AG08396 (cell line): ENCODE measurements at places on chromosomes 1 and 21.

- no peak for DNase-seq
Observed at GRCh38 chr1:231663211-231663792, 36.7 kb downstream of the DISC1 start.

DNA sequence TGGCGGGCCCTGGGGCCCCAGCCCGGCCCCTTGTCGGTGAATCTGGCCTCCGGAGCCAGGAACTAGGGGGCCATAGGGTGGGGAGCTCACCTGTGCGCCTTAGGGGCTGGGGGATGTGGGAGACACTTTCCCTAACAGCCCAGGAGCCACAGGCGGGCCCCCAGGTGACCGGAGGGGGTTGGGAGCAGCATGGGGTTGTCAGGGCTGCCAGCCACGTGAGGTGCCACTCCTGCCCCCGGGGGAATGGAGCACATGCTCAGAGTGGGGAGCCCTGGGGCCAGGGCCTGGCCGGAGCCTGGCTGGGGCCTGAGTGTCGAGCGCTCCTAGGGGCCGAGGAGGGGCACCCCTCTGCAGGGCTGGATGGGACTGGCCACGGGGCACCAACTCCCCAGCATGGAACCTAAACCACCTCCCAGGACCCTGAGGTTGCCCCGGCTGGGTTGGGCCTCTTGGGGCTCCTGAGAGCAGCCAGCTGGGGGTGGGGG is 19.9 kb downstream of the PRXL2B start:
- no peak for DNase-seq

GRCh38 chr1:194600716-194601115 is 1414.3 kb upstream of the B3GALT2 start:
- DNase-seq, result no peak

DNA sequence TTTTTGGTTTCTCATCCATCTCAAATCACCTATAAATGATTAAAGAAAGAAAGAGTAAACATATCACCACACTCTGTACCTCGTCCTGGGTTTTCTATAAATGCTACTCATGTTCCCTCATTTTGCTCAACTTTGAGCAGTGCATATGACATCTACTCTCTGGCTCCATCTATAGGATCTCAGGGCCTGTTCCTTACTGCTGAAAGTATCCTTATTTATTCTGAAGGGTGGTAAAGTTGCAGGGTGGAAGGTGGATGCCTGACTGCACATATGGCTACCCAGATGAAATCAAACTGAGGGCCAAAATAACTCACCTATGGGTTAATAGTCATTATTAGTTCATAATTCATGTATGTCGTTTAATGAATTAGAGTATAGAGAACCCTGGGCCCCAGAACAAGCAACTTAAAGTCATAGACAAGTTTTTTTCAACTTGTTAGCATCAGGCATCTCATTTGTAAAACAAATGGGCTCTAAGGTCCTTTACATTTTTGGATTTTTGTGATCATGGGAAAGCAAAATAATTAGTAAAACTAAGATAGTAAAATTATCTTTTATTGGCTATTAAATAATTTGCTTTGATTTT is 46.5 kb downstream of the NCF2 start:
- peak; percentile 48 for DNase-seq

- DNase-seq, result no peak
Observed at GRCh38 chr1:228316589-228317387, 89.8 kb downstream of the TRIM11 start.

DNA sequence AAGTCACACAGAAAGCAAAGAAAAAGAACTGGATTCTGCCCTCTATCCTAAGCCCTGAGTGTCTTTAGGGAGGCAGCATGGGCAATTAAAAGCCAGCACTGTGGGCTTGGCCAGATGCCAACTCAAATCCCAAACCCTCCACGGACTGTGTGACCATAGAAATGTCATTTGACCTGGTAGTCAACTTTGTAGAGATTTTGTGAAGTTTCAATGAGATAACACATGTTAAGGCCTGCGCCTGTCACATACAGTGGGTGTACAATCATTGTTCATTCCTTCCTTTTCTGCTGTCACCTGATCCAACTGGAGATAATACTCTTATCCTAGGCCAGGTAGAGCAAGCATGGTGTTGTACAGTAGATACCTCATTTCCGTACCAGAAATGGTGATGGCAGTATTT is 54.2 kb downstream of the TMEM53 start:
- DNase-seq, result no peak

DNA sequence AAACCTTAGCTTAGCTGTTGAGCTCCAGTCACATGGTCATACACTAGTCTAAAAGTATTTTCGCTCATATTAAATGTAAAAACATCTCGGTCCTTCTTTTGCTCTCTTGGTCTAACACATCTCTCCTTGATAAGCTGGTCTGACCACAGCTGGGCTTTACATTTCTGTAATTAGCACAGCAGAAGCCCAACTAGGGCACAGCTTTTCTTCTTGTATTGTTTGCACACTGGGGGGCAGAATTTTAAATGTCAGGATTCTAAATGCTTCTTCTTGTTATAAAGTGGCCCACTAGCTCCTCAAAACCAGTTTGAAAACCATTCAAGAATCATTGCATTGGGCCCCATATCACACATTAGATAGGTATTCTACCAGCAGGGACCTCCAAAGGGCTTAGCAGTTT is 289.1 kb upstream of the PKN2 start:
- no peak for DNase-seq

DNA sequence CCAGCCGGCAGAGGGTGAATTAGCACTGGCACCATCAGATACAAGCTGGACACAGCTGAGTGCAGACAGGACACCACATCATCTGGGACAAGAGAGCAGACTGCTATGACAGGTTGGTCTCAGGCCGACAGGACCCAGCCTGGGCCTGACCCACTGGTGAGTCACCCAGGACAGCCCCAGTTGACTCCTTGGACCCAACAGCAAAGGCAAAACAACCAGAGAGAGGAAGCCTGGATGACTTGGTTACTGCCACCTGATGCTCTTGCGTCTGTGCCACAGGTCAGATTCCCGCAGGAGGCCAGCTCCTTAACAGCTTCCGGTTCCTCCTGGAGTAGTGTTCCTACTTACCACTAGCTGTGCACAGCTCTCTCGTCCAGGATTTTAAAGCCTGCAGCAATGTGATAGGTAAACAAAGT is 18.5 kb downstream of the CCN1 start:
- DNase-seq, result no peak

- no peak for DNase-seq
Observed at GRCh38 chr21:38820471-38821239, 14.9 kb downstream of the ETS2 start.

DNA sequence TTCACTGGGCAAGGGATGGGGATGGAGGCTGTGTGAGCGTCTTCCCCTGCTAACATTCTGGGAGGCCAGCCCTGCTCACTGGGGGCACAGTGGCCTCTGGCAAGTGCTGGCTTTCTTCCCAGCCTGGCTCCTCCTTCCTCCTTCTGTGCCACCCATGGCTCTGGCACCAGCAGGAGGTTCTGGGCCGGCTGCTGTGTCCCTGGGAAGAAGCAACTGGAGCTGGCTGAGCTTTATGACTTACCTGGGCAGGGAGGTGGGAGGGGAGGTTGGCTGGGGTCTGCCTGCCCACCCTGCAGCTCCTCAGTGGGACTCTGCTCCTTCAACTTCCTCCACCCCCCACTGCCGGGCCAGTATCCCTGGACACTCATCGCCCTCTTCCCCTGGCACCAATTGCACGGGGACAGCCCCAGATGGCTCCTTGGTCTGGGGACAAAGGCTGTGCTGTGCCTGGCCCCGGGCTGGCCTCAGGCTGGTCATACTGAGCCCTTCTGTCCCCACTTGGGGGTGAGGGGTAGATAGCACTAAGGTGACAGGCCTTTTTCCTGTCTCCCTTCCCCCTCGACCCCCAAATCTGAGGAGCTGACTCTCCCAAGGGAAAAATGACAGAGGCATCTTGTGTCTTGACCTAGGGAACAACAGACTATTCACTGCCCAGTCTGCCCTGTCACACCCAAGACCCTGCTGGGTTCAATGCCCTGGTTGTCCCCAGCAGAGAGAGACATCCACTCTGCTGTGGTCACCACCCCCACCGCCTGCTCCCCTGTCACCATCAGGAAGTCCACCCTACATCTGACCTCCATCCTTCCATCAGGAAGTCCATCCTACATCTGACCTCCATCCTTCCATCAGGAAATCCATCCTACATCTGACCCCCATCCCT is 14.4 kb downstream of the CDK18 start:
- DNase-seq, result no peak

- DNase-seq, result no peak
Observed at GRCh38 chr1:197666769-197667285, 108.5 kb downstream of the DENND1B start.

GRCh38 chr21:34579411-34579810 is 35.5 kb downstream of the RCAN1 start:
- DNase-seq, result peak; percentile 64

- DNase-seq, result no peak
Observed at GRCh38 chr1:237685551-237685950, 205.2 kb downstream of the ZP4 start.

DNA sequence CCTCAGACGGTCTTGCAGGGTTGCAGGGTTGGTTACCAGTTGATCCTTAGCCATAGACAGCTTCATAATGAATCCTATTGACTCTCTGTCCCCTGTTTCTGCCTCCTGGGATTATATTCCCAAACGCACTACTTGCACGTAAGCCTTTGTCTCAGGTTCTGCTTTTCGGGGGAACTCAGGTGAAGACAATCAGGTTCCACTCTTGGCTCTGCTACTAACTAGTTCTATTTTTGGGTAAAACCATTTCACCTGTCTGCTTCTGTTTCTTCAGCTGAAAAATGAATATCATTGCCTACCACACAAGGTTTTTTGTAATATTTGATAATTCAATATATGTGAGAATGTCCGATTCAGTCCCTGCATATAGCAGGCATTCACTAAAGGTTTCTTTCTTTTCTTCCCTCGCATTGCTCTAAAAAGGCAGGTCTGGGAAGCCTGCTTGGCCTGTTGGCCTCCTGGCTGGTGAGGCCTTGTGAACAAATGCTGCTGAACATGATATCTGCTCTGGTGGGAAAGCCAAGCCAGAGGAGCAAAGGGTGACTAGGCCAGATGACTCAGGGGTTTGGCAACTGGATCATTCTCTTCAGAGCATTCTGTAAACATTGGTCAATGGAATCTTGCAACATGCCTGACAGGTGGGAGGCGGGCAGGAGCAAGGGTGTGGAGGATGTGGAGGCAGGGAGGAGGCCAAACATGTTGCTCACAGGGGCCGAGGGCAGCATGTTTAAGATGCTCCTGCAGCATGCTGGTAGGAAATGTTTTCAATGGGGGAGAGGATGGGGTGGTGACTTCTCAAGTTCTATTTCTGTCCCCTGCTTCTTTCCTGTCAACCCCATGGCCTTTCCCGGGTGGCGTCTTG is 23.8 kb downstream of the IER5 start:
- peak; percentile 93 for DNase-seq

- DNase-seq, result no peak
Observed at GRCh38 chr1:232551386-232551785, 78.5 kb downstream of the SIPA1L2 start.

DNA sequence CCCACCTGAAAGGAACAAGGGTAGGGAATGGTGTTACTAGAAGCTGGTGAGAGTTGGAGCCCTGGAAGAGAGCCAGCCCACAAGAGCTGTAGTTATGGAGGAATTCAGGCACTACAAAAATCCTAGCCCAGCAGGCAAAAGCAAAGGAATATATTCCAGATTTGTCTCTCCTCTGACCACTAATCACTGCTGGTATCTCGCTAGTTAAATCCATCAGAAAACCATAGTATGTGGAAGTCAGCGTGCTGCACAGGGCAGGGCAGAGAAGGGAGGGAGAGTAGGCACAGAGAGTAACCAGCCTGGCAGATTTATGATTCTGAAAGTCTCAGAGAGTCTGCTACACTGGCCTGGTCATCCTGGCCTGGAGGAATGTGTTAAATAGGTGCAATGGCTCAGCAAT is 88.6 kb downstream of the SELENOF start:
- no peak for DNase-seq
